ENCODE measurements at places on chromosomes 4 and X. TPM values are rescaled to one million over a fixed set of nuclear protein-coding genes. Genes with fewer than 3 reads are reported as not detected.

DNA sequence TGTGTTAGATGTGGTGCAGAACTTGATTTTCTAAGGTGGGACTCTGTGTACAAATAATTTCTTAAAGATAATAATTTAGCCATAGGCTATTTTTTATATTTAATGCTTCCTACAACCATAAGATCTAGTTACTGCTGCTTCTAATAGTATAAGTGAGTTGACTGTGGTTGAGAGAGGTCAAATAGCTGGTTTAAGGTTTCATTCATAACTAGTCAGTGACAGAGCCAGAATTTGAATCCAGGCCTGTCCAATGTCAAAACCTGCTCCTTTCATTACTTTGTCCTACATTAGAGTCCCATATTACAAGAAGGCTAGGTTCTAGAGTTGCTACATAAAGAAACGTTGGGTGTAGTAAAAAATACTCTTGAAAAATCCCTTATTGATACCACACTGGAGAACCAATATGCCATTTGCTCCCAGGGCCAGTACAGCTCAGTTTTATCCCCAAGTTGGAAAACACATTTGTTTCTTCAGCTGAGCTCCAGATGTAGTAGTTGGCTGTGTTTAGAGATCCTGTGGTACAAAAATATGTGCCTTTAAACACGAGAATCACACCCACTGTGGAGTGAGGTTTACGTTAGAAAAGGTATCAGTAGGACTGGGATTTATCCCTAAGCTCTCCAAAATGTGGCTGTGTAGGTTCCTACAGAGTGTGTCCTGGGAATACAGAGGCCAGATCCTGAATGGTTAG lies 84.3 kb downstream of the REPS2 start:
- no peak for DNase-seq

PGK1 gene
- 387 TPM for total RNA-seq

MAGIX gene
- 1.1 TPM for total RNA-seq

PITX2 gene
- 4.5 TPM for total RNA-seq

CORIN gene
- total RNA-seq, result not detected

- DNase-seq, result no peak
These were observed 48.9 kb upstream of the FAM47B start for GRCh38 chrX:34893741-34894140.

PGAM4 gene
- total RNA-seq, result not detected

DNA sequence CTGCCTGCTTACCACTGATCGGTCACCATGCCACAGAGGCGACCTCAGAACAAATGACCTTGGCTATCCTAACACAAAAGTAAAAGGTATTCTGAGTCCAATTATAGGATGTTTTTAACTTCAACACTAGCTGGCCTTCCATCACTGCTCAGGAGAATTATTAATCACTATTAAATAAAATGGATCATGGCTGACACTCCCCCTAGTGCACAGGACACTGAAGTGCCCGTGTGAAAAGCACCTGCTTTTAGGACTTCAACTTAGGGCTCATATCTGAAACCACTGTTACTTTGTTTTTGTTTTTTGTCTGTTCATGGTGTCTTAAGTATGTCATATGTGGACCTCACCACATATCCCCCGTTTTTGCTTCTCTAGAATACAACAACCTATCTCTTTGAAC lies 33.9 kb downstream of the STX18 start:
- DNase-seq, result no peak

DNA sequence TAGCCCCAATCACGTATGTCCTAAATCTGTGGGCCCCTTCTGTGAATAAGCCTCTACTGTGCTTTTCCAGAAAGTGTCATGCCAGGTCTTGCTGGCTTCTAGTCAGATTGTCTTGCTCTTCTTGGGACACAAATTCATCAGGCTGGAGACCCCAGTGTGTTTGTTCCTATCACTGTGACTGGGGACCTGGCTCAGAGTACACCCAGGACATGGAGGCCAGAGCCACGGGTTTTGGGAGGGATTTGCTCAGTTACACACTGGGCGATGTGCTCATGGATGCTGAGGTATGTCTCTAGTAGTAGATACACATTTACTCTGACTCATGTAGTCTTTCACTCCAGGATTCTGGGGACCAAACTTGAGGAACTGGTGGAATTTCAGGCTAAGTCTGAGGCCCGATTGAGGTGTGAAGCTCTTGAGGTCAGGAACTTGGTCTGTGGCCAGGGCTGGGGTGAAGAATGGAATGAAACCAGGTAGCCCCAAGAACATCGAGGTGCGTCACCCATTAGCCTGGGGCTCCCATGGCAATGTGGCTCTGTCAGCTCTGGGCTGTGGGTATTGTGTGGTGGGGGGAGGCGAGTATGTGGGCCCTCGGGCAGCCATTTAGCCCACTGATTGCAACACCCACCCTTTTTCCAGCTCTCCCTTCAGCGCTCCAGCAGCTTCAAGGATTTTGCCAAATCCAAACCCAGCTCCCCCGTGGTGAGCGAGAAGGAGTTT lies 7.7 kb downstream of the SASH3 start:
- no peak for DNase-seq

- no peak for DNase-seq
These were observed 174.9 kb upstream of the SMARCAD1 start for GRCh38 chr4:94032754-94033153.

ATP1B4 gene
- total RNA-seq, result not detected

DNA sequence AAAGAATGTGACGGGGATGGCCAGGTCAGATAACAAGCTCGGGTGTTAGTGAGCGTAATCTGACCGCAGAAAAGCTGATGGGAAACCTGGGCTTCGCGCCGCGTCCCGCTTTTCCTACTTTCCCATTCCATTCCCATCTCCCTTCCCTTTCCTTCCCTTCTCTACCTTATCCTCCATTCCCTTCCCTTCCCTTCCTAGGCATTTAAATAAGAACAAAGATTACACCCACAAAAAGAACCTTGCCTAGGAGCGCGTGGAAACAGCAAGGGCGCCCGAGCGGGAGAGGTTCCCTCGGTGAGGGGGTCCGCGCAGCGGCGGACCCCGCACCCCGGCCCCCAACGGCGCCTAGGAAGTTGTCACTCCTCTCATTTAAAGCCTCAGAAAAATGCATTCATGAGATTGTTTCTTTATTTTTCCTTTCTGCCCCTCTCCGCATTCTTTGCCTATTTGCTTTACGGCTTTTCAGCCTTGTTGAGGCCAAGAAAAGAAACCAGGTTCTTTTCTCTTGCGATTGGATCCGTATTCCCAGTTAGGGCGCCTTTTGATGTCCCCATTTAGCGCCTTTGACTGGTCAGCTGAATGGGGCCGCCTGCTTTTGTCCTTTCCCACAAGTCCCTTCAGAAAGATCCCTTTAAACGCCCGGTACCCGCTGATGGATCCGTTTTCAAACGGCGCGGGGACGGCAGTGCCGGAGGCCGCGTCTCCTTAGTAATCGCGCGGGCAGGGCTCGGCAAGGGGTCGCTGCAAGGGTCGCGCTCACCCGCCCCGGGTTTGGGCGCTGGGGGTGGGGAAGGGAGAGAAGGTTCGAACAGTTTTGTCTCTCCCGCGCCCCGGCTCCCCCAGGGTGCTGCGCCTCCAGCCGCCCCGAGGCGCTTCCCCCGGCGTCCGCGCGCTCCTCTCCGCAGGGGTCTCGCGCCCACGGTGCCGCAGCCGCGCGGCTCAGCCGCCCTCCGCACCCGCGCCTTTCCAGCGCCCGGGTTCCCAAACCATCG lies 54.1 kb upstream of the TMEM33 start:
- no peak for DNase-seq

DNA sequence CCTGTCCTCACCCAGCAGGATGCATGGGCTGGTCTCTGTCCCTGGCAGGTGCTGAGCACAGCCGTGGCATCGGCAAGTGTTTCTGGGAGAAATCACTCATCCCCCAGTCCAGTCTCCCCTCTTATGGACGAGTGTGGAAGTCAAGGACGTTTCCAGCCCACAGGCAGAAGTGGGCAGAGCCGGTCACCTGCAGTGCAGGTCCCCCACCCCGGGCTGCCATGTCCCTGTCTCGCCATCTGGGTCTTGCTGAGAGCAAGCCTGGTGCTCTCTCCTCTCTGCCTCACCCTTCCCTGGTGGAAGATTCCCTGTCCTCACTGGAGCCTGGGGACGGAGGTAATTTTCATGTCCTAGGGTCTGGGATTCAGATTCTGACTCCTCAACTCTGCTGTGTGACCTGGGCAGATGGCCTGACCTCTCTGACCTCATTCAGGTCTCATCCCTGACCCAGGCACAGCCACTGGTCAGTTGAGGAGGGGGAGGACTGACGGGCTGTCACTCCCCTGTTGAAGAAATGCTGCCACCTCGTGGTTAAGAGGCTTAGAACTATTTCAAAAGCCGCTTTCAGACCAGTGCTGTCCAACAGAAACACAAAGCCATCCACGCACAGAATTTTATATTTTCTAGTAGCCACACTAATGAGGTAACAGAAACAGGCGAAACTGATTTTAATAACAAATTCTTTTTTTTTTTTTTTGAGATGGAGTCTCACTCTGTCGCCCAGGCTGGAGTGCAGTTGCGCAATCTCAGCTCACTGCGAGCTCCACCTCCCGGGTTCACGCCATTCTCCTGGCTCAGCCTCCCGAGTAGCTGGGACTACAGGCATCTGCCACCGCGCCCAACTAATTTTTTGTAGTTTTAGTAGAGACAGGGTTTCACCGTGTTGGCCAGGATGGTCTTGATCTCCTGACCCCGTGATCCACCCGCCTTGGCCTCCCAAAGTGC lies 1.8 kb downstream of the CPZ start:
- DNase-seq, result peak; percentile 55

DNA sequence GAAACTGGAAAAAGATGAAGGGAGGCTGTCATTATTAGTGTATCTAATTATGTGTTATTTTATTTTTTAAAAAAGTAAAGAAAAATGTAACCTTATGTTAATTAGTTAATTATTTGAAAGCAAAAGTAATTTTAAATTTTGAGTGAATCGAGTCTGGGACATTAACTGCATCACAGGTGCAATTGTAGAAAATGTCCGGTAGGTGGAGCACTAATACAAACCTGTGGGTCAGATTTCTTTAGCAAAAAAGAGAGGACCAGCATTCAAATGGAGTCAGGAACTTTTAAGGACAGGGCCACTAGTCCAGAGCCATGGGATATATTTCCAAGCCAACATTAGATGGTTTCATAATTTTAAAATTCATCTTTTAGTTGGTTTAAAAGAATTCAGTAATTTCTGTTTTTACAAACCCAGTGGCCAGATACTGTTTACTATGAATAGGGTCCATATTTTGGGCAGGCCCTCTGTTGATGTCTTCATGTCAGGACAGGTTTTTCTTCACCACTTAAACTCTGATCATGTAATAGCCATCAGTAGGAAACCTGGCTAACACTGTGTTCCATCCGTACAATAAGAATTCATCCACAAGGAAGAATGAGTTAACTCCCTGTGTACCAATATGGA lies 27.2 kb downstream of the BST1 start:
- no peak for DNase-seq

TXLNG gene
- total RNA-seq, result 8.6 TPM

EGFL6 gene
- total RNA-seq, result not detected

GRCh38 chr4:5472160-5472591 lies 236.2 kb downstream of the EVC2 start:
- no peak for DNase-seq

GRCh38 chr4:48909697-48910096 lies 3.1 kb upstream of the OCIAD2 start:
- DNase-seq, result peak; percentile 92

MAGEA11 gene
- total RNA-seq, result not detected

DNA sequence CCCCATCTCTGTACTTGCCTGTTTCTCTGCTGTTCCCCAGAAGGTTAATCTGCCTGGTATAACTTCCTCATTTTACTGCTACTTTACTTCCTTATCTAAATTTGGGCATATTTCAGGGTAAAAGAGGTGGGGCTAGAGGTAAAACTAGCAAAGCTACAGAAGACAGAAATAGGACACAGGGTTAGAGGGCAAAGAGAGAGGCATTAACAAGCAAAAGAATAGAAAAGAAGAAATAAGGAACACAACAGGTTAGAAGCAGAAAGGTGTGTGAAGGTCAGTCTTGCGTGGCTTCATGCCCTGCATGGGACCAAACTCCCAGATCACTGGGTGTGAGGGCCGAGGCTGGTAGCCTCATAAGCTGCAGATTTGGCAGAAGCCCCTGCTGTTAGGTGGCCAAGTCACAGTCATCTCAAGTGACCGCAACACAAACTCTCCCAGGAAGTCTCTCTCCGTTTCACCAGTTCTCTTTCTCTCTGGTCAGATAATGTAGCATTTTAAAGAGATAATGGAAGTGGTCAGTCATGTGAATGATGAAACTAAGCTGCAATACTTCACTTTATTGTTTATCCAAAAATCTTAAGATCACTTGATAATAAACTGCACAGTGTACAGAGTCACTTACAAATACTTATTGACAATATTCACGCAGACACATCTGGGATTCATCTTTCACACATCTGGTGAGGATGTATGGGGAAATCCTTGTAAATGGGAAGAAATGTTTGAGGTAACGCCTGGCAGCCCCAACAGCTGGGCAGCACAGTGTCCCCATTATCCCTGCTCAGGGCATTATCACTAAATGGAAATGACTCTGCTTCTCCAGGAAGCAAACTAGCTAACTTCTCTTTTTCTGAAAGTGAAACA lies 16.4 kb downstream of the TMEM154 start:
- DNase-seq, result no peak

DNA sequence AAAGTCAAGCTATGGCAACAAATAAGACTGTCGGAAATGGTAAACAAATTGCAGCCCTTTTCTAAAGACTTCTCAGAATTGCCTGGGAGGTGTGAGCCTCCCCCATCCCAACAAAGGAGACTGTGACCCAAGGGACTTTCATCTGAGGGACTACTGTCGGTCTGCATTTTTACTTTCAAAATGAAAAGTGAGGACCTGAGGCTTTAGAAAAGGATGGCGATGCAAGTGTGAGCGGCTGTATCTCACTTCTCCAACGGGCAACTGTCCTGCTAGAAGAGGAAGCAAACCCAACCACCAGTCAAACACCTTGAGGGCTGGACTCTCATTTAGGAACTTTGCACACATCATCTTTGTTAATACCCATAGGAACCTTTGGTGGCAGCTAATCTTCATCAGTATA lies 62.6 kb upstream of the CLNK start:
- no peak for DNase-seq

IL2RG gene
- not detected for total RNA-seq

- DNase-seq, result no peak
These were observed 101.8 kb upstream of the ANK2 start for GRCh38 chr4:112947616-112948015.

- DNase-seq, result no peak
These were observed 88.9 kb downstream of the RS1 start for GRCh38 chrX:18582910-18583493.

DNA sequence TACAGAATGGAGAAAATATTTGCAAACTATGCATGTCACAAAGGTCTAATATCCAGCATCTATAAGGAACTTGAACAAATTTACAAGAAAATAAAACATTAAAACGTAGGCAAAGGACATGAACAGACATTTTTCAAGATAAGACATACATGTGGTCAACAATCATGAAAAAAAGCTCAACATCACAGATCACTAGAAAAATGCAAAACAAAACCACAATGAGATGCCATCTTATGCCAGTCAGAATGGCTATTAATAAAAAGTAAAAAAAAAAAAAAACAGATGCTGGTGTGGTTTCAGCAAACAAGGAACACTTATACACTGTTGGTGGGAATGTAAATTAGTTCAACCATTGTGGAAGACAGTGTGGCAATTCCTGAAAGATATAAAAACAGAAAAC lies 75.8 kb upstream of the IL13RA2 start:
- DNase-seq, result no peak

PHEX gene
- total RNA-seq, result 0.05 TPM

DCHS2 gene
- total RNA-seq, result 0.07 TPM

Measured in MG63 (cell line).